ENCODE measurements at places on chromosomes 5 and 9. TPM values are rescaled to one million over a fixed set of nuclear protein-coding genes. Genes with fewer than 3 reads are reported as not detected.

PCDH1 gene
- total RNA-seq: 6.3 TPM

WNT8A gene
- total RNA-seq: not detected

MAML1 gene
- 9.7 TPM for total RNA-seq

SPATA31C1 gene
- total RNA-seq: not detected

IFNA2 gene
- total RNA-seq: not detected

UNC13B gene
- total RNA-seq: 34.3 TPM

ARID3C gene
- total RNA-seq: 0.36 TPM

CRHBP gene
- 0.33 TPM for total RNA-seq

NME5 gene
- total RNA-seq: 2.7 TPM

GNA14 gene
- total RNA-seq: 6.3 TPM

PCYOX1L gene
- total RNA-seq: 14.2 TPM

WDR38 gene
- total RNA-seq: not detected

TMC1 gene
- 0.59 TPM for total RNA-seq

ARHGEF37 gene
- total RNA-seq: 7.1 TPM

RASGEF1C gene
- total RNA-seq: not detected

ANKRD34B gene
- not detected for total RNA-seq

ANXA1 gene
- 658 TPM for total RNA-seq

GABRA1 gene
- total RNA-seq: 0.17 TPM

LTC4S gene
- 2.3 TPM for total RNA-seq

MEF2C gene
- 19.5 TPM for total RNA-seq

ACOT12 gene
- 1.1 TPM for total RNA-seq

SUSD3 gene
- total RNA-seq: not detected

NUTM2F gene
- not detected for total RNA-seq

TTC39B gene
- 19.8 TPM for total RNA-seq

ELOVL7 gene
- total RNA-seq: not detected

FAT2 gene
- 0.07 TPM for total RNA-seq

FAM13B gene
- 18.5 TPM for total RNA-seq

PKN3 gene
- 0.46 TPM for total RNA-seq

GFI1B gene
- total RNA-seq: not detected

ZNF608 gene
- 10.1 TPM for total RNA-seq

REEP2 gene
- total RNA-seq: 11.2 TPM

CERCAM gene
- 338 TPM for total RNA-seq

STPG3 gene
- not detected for total RNA-seq

SHISAL2B gene
- total RNA-seq: not detected

UBTD2 gene
- total RNA-seq: 19.8 TPM

TNIP1 gene
- 159 TPM for total RNA-seq

PCA3 gene
- 0.07 TPM for total RNA-seq

ECSCR gene
- 2.2 TPM for total RNA-seq

FAM221B gene
- not detected for total RNA-seq

IL9 gene
- total RNA-seq: not detected

TAF11L2 gene
- not detected for total RNA-seq

GRIA1 gene
- 2.4 TPM for total RNA-seq

HAVCR2 gene
- total RNA-seq: 0.33 TPM

PLPP7 gene
- 18.9 TPM for total RNA-seq

NR2F1-AS1 gene
- 10.7 TPM for total RNA-seq

NR6A1 gene
- total RNA-seq: 0.39 TPM

Measured in smooth muscle cell of the pulmonary artery (primary cell).